ENCODE measurements at places on chromosomes 3 and 15.

DNA sequence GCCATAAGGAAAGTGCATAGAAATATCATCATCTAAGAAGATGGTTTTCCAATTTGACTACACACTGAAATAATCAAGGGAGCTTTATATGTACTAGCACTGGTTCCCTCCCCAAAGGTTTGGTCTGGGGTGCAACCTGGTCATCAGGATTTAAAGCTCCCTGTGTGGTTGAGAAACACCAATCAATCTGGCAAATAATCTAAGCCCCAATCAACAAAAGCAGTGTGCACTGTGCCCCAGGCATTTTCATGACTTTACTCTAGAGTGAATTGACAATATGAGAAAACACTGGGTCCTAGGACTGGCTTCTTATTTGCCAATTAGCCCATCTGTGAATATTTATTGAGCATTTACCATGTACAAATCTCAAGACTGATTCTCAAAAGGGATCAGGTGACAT is 255.1 kb downstream of the MEIS2 start:
- no peak for DNase-seq

- no peak for DNase-seq
Observed at GRCh38 chr15:92121047-92121446, 267.5 kb downstream of the SLCO3A1 start.

DNA sequence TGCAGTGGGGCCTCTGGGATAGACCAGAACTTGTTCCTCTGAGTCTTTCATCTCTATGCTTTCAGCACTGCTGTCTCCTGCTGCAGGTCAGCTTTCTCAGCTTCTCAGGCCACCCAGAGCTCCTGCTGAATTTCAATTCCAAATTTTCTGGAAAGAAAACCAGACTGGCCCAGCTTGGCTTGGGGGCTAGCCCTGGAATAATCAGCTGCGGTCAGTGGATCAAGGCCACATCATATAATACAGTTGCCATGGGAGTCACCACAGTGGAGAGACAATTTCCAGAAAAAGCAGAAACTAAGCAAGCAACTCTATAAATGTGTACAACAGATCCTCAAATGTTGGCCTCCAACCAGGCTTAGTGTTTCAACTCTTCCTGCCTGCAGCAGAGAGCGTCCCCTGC is 91.1 kb upstream of the SLC24A5 start:
- DNase-seq = no peak

DNA sequence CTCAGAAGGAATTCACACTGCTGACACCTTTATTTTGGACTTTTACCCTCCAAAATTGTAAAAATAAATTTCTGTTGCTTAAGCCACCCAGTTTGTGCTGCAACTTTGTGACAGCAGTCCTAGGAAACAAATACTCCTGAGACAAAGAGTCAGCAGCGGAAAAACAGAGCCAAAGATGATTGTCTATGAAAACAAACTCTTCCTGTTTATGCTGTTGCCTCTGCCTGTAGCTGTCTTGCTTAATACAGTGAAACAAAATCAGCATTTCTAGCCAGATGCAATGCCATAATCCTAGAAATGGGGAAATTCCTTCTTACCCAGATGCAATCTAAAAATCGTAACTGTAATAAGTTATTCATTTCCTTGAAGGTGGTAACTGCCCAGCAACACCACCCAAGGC is 387.5 kb upstream of the ATP11B start:
- DNase-seq = no peak

GRCh38 chr3:148901987-148902791 is 37.1 kb downstream of the CPA3 start:
- no peak for DNase-seq

DNA sequence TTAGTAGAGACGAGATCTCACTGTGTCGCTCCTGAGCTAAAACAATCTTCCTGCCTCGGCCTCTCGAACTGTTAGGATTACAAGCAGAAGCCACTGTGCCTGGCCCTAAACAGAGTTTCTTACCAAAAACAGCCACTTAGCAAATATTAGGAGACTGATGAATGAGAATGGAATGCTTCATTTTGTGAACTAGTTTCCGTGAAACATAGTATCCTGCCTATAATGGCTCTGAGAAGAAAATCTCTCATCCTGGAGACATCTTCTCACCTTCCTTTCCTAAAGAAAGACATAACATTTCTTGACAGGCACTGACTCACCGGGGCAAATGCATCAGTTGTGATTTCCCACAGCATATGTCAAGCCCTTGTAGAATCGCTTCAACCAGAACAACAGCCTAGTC is 44.9 kb downstream of the GJD2 start:
- DNase-seq = no peak

DNA sequence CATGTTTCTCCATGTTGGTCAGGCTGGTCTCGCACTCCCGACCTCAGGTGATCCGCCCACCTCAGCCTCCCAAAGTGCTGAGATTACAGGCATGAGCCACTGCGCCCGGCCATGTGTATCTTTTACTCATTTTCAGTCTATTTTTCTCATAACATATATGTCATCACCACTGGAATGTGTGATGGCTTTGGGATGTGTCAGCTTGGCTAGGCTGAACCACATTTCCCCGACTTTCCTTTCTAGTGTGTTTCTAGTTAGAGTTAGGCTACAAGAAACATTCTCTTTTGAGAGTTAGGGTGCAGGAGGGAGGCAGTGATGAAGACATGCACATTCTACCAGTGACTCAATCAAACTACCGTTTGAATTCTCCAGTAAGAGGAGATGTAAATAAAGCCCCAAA is 444.9 kb upstream of the THBS1 start:
- no peak for DNase-seq

All from RWPE2 (cell line).